Epithelial cell of esophagus (primary cell): ENCODE measurements at places on chromosomes 11 and 22.

DNA sequence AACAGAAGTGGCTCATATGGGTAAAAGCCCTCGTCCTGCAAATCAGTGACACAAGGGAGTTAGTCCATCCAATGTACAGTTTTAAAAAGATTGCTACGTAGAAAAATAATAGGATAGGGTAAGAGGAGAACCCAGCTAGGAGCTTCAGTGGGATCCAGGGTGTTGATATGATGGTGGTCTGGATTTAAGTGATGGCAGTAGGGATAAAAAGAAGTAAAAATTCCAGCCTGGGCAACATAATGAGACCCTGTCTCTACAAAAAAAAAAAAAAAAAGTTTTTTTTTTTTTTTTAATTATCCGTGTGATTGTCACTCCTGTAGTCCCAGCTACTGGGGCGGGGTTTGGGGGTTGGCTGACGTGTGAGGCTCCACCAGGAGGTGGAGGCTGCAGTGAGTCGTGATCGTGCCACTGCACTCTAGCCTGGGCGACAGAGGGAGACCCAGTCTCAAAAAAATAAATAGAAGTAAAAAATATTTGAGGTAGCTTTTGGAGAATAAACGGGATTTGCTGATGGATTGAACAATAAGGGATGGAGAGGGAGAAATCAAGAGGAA lies 7.0 kb upstream of the L3MBTL2 start:
- DNase-seq = peak; percentile 38

DNA sequence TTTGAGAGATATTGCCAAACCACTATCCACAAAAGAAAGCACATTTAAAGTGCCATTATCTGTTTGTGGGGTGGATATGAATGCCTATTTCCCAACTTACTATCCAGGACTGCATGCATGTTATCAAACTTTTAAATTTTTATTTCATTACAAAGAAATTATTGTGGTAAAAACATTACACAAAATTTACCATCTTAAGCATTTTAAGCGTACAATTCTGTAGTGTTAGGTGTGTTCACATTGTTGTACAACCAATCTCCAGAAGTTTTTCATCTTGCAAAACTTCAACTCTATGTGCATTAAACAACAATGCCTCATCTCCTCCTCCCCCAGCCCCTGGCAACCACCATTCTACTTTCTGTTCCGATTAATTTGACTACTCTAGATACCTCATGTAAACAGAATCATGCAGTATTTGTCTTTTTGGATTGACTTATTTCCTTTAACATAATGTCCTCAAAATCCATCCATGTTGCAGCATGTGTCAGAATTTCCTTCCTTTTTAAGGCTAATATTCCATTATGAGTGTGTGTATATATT lies 17.6 kb upstream of the CD44 start:
- DNase-seq = no peak

DNA sequence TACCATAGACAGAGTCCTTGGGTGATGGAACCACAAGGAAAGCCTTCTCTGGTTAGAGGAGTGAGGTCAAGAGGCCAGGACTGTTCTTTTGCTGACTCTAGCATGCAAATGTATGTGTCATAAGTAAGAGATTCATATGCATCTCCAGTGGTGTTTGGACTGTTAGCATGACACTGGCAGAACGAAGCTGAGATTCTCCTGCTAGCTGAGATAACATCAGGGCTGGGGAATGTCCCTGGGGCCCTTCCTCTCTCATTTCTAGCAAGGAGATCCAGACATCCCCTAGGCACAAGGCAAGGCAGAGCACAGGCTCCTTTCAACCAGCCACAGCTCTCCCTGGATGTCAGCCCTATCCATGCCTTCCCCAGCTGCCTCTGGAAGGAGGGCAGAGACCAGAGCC lies 711.3 kb downstream of the OPCML start:
- DNase-seq = no peak

GRCh38 chr11:18264035-18264434 lies 2.0 kb upstream of the SAA1 start:
- DNase-seq = no peak

DNA sequence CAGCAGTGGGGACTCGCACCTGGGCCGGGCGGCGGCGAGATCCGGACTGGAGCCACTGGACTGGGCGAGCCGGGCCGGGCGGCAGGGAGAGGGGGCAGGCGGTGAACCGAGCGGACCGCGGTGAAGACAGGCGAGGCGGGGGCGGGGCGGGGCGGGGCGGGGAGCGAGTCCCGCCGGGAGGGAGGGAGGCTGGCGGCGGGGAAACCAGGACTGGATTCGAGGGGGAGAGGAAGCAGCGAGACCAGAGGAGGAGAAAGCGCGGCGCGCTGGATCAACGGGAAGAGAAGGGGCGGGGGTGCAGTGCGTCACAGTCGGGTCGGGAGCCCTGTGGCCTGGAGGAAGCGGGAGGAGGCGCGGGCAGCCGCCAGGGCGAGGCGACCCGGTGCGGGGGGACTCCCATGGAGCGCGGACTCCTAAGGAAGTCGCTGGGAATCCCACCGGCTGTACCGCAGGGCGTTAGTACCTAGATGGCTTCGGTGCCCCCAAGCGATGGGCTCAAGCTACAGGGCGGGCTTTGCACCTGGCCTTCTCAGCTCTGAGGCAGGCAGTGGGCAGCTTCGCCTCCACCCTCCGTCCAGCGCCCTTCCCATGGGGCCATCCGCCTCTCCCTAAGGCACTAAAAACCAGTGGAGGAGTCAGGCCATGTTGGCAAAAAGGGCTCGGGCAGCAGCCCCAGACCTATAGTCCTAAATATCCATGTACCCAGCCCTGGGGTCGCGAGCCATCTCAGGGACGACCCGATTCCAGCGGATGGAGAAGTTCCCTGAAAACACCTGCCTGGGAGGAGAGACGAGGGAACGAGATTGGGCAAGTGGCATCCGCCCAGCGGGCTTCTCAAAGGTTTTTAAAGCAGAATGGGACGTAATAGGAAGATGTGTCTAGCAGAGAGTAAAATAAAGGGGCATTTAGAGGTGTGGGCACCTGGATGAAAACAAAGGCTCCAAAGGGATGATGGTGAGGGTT lies at the start of gene TMEM121B:
TMEM121B (minus strand) TSS at position 128 of the 963 bp plus-strand sequence. CDS start 233 bp downstream, outside the sequence.
- DNase-seq = peak; percentile 50
